ENCODE measurements at places on chromosomes 7 and 10.

DNA sequence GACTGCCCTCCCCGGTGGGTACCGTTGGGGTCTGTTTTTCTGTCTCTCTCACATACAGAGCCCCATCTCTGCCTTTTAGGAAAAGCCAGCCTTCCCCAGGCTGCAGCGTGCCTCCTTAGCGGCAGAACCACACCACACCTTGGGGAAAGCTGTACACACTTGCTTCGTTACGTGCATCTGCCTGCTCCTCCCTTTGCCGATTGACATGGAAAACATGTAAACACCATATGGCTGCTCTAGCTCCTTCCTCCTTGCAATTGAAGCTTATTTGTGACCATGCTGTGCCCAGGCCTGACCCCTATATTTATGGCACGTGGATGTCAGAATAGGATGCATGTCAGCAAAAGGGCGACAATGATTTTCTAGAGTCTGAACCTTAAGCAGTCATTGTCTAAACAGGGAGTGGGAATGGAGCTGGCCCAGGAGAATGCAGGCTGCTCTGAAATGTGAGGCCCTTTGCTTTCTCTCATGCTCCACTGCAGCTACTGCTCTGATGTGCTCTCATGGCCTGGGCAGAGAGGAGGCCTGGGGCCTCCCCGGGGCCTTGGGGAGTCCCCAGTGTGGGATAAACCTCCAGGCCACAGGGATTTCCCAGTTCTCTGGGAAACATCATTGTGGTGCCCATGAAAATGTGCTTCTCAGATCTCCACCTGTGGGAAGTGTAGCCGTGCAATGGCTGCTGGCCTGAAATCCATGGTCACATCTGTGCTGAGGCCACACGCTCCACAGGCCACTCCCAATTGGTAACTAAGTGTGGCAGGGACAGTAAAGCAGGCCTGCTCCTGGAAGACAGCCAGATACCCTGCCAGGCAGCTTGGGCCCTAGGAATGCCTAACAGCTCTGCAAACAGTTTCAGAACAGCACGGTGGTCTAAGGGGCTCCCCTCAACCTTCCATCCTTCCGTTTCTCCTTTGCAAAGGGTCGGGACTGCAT is 18.6 kb downstream of the PDE6C start:
- H3K4me1 ChIP-seq = no peaks in the 10 kb centered on the region
- H3K36me3 ChIP-seq = no peaks in the 10 kb centered on the region
- peaks cover 12% of the 10 kb centered on the region for H3K27me3 ChIP-seq
- H3K27ac ChIP-seq = no peak overlapping the region
- H3K4me3 ChIP-seq = no peak overlapping the region

DNA sequence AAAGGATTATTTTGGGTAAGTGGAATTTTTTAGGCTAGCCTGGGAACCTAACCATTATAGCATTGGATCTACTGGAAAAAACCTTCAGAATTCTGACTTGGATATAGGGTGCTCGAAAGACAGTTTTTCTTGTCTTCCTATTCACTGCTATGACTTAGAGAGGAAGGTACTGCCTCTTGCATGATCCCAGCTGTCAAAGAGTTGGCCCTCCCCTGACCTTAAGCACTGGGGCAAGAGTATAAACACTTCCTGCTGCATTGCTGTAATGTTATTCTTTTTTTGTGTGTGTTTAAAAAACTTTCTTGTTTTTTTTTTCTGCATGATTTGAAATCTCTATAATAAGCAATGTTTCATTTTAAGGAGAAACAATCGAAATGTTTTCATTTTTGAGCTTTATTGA is 113.0 kb downstream of the LRMDA start:
- H3K4me3 ChIP-seq = no peak overlapping the region
- H3K27me3 ChIP-seq = no peaks in the 10 kb centered on the region
- H3K27ac ChIP-seq = peak overlapping the region; percentile 29
- H3K36me3 ChIP-seq = no peaks in the 10 kb centered on the region

GRCh38 chr7:17680026-17680425 is 260.3 kb downstream of the SNX13 start:
- peak overlapping the region; percentile 78 for H3K27ac ChIP-seq
- H3K36me3 ChIP-seq = no peaks in the 10 kb centered on the region
- DNase-seq = no peak

DNA sequence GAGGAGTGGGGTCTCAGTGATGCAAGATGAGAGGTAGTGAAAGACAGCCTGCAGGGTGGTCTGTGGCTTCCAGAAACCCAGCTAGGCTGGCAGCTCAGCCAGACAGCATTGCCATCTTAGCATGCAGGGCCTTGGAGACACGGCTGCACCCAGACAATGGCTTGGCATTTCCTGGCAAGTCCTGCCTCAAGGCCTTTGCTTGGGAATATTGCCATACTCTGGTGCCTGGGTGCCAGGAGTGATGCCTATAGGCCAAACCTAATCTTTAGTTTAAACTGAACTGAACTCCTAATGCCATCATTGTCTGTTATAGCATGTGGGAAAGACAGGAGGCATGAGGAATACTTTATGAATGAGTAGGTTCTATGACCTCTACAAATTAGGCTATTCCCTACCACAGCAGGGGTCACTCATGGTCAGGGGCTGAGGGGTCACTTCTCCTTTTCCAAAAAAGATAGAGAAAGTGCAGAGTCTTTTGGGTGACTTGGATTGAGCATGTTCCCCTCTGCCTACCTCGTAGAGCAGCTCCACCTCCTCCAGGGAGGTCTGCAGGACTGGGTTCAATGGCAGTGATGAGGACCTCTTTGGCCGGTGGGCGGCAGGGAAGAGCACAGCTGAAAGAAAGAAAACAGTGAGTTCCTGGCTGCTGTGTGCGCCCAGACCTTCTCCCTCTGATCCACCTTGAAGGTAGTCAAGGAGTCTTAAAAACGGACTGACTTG is 8.8 kb upstream of the SLC13A4 start:
- no peak for DNase-seq
- no peak overlapping the region for H3K4me3 ChIP-seq
- peaks cover 9% of the 10 kb centered on the region for H3K4me1 ChIP-seq
- H3K27me3 ChIP-seq = no peaks in the 10 kb centered on the region
- no peak overlapping the region for H3K27ac ChIP-seq
- no peaks in the 10 kb centered on the region for H3K36me3 ChIP-seq

- H3K4me3 ChIP-seq = no peak overlapping the region
- no peak for DNase-seq
- H3K36me3 ChIP-seq = no peaks in the 10 kb centered on the region
- no peaks in the 10 kb centered on the region for H3K27me3 ChIP-seq
- no peak overlapping the region for H3K27ac ChIP-seq
- no peaks in the 10 kb centered on the region for H3K4me1 ChIP-seq
Measured at GRCh38 chr7:37377231-37377630, 71.4 kb downstream of the ELMO1 start.

GRCh38 chr10:79320316-79320715 is 27.0 kb upstream of the PPIF start:
- no peak overlapping the region for H3K27ac ChIP-seq
- peaks cover 23% of the 10 kb centered on the region for H3K4me1 ChIP-seq
- H3K4me3 ChIP-seq = no peak overlapping the region
- DNase-seq = no peak
- H3K27me3 ChIP-seq = no peaks in the 10 kb centered on the region

DNA sequence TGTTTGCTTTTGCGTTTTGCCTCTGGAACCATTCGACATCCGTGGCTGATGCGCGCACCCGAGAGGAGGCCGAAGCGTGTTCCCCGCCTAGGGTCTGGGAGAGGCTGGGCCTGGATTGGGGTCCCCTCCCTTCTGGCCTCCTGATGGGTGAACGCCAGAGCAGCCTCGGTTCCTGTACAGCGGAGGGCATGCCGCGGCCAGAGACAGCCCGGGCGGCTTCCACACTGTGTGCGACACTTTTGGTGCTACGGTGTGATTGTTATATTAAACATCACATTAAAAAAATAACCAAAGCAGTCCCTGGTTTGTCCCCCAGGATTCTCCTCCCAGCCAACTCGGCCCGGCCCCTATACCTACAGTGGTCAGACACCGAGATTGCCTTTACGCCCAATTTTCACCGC is 3.7 kb upstream of the HOXA7 start:
- H3K36me3 ChIP-seq = no peaks in the 10 kb centered on the region
- H3K4me1 ChIP-seq = peaks cover 38% of the 10 kb centered on the region

- H3K27me3 ChIP-seq = no peaks in the 10 kb centered on the region
- H3K4me3 ChIP-seq = no peak overlapping the region
- H3K4me1 ChIP-seq = no peaks in the 10 kb centered on the region
- no peak overlapping the region for H3K27ac ChIP-seq
Measured at GRCh38 chr10:130357226-130357625, 221.0 kb downstream of the GLRX3 start.

- H3K36me3 ChIP-seq = no peaks in the 10 kb centered on the region
- H3K4me3 ChIP-seq = no peak overlapping the region
- H3K27me3 ChIP-seq = no peaks in the 10 kb centered on the region
- no peak for DNase-seq
- H3K4me1 ChIP-seq = peaks cover 3% of the 10 kb centered on the region
Measured at GRCh38 chr7:13047061-13047460, 359.6 kb downstream of the ARL4A start.

- H3K27ac ChIP-seq = no peak overlapping the region
- H3K27me3 ChIP-seq = no peaks in the 10 kb centered on the region
Measured at GRCh38 chr10:58647376-58648112, 134.9 kb downstream of the BICC1 start.

- peak; percentile 32 for DNase-seq
- no peaks in the 10 kb centered on the region for H3K27me3 ChIP-seq
- peaks cover 17% of the 10 kb centered on the region for H3K4me1 ChIP-seq
- peaks cover 40% of the 10 kb centered on the region for H3K36me3 ChIP-seq
Measured at GRCh38 chr10:71835671-71836595, 15.1 kb downstream of the PSAP start.

DNA sequence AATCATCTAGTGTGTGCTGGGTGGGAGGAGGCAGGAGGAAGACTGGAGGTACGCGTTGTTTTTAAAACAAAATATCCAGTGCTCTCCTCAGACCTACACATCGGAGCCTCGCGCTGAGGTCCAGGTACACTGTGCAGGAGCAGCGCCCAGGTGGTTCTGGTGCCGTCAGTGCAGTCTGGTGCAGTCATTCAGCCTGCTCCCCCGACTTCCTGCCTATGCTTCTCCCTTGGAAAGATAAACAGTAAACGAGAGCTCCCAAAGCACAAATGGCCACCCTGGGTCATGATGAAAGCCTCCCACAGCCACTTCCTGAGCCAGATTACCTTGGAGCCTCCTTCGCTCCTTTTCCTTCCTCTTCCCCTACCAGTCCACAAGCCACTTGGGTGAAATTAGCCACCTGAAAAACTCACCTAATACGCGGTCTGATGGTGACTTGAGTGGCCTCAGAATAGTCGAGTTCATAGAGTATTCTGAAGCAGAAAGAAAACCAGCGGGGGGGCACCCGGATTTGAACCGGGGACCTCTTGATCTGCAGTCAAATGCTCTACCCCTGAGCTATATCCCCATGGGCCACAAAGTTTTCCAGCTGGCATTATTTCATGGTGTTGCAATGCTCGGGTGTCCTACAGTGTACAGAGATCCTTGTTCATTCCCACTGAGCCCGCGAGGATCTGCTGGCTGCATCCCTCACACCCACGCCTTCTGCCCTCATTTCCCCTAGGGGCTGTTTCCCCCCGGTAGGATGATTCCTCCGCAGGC is 82.5 kb downstream of the ZNF467 start:
- peaks cover 2% of the 10 kb centered on the region for H3K27me3 ChIP-seq
- H3K36me3 ChIP-seq = no peaks in the 10 kb centered on the region
- no peak overlapping the region for H3K27ac ChIP-seq
- H3K4me1 ChIP-seq = peaks cover 14% of the 10 kb centered on the region

- no peak overlapping the region for H3K4me3 ChIP-seq
- no peak for DNase-seq
- no peaks in the 10 kb centered on the region for H3K4me1 ChIP-seq
- H3K27me3 ChIP-seq = no peaks in the 10 kb centered on the region
- H3K27ac ChIP-seq = no peak overlapping the region
- H3K36me3 ChIP-seq = peaks cover 90% of the 10 kb centered on the region
Measured at GRCh38 chr7:22144950-22145349, 199.3 kb upstream of the CDCA7L start.

DNA sequence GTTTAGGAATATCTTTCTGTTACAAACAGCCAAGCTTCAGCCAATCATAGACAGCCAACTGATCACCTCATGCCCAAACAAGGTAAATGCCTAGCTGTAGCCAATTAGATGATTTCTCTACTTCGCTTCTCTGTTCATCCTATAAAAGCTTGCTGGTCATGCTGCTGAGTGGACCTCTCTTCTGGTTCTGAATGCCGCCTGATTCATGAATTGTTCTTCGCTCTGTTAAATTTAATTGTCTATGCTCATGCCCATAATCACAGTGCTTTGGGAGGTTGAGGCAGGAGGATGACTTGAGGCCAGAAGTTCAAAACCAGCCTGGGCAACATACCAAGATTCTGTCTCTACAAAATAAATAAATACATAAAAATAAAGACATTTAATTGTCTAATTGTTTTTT is 698.1 kb upstream of the NRP1 start:
- no peak overlapping the region for H3K27ac ChIP-seq
- H3K36me3 ChIP-seq = no peaks in the 10 kb centered on the region
- H3K27me3 ChIP-seq = no peaks in the 10 kb centered on the region
- no peaks in the 10 kb centered on the region for H3K4me1 ChIP-seq
- no peak overlapping the region for H3K4me3 ChIP-seq

DNA sequence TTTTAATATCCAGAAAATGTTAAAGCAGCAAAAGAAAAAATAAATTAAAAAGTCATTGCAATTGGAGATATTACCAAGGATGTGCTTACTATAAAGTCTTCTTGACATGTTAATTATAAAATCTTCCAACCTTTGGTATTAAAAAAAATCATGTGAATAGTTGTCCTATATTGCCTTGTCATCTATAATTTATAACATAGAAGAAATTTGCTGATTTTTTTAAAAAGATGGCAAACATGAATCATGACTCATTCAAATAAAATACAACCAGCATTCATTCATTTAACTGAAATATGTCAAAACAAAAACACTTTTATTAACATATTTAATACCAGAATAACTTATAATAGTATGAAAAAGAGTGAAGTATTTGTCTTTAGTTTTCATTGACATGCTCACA is 72.6 kb downstream of the MKX start:
- no peak overlapping the region for H3K27ac ChIP-seq
- no peak for DNase-seq
- H3K4me3 ChIP-seq = no peak overlapping the region
- H3K4me1 ChIP-seq = no peaks in the 10 kb centered on the region

GRCh38 chr7:105009667-105010503 is 4.1 kb upstream of the KMT2E start:
- H3K27me3 ChIP-seq = no peaks in the 10 kb centered on the region
- H3K4me3 ChIP-seq = peak overlapping the region; percentile 96
- H3K36me3 ChIP-seq = no peaks in the 10 kb centered on the region
- DNase-seq = no peak
- peak overlapping the region; percentile 99 for H3K27ac ChIP-seq

DNA sequence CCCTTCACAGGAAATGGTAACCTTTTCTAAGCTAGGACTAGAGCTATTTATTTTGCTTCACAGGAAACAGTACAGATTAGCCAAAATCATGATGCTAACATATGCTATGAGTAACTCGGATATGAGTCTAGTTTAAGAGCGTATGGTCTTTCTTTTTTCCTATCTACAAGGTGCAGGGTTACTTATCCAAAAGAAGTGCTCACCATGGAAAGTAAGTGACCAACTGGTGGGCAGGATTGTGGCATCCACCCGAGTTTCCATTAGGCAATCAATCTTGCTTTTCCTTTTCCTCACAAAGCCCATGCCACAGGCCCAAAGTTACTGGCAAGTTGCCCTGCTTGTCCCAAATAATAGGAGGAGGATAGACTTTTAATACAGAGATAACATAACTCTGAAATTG is 765.1 kb upstream of the POM121L12 start:
- no peak overlapping the region for H3K4me3 ChIP-seq
- no peaks in the 10 kb centered on the region for H3K27me3 ChIP-seq
- H3K4me1 ChIP-seq = no peaks in the 10 kb centered on the region
